Adrenal gland (tissue), 19 donors: ENCODE measurements at places on chromosomes 6 and 20.

GRCh38 chr6:25844518-25844917 lies 12.7 kb upstream of the SLC17A1 start:
- no peak for DNase-seq

- no peak for DNase-seq
Measured at GRCh38 chr20:10763112-10763511, 89.3 kb upstream of the JAG1 start.

- no peak for DNase-seq
Measured at GRCh38 chr6:3523966-3524365, 67.1 kb upstream of the SLC22A23 start.

DNA sequence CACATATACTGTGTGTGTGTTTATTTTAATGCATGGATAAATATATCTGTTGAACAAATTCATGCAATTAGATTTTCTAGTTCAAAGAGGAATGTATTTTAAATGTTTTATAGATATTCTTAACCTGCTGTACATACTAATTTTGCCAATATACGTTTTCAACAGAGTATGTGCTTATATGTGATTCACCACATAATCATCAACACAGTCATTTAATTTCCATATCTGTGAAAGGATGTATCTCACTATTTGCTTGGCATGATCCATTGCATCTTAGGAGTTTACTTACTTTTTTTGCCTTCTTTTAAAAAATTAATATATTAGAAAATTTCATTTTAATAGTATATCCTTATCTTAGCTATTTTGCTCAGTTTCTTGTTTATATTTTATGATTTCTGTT lies 902.3 kb upstream of the CITED2 start:
- no peak for DNase-seq

DNA sequence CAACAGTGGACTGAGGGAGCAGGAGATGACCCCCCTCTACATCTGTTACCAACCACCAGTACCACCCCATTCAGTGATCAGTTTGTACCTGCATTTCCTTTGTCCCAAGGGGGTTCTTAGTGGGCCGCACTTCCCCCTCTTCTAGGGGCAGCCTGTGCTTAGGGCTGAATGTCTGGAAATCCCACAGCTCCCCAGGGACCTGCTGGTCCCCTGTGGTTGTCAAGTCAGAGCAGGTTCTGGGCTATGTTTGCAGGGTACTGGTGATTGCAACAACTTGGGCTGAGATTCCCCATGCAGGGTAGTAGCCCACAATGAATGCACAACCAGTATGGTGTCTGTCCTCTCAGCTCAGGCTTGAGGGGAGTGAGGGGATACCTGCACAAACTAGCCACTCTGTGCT lies 39.7 kb upstream of the COL10A1 start:
- DNase-seq, result no peak
